ENCODE measurements at places on chromosomes 5 and 9.

DNA sequence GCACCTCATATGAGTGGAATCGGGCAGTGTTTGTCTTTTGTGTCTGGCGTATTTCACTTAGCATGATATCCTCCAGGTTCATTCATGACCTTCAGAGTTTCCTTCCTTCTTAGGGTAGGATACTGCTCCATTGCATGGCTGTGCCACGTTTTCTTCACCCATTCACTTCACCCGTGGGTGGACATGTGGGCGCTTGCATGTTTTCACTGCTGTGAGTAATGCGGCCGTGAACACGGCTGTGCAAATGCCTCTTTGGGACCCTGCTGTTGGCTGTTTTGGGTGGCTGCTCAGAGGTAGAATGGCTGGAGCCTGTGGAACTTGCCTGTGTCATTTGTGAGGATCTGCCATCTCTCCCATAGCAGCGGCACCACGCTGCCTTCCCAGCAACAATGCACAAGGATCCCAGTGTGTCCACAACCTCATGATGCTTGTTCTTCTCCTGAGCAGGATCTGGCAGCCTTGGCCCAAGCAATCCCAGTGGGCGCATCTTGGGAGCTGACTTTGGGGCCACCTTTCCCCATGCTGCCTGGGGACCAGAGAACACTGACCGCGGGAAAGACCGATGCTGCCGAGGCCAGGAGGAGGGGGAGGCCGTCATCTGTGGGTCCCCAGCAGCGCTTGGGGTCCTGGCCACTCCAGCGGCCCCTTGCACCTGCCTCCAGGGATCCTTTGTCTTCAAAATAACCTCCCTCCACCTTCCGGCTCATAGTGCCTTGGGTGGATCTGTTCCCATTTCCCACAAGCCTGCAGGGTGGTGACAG is 2.3 kb upstream of the SCGB3A1 start:
- no peaks in the 10 kb centered on the region for H3K36me3 ChIP-seq
- peaks cover 40% of the 10 kb centered on the region for H3K27me3 ChIP-seq
- no peak overlapping the region for H3K4me3 ChIP-seq
- H3K4me1 ChIP-seq = peaks cover 1% of the 10 kb centered on the region
- no peak overlapping the region for H3K27ac ChIP-seq

DNA sequence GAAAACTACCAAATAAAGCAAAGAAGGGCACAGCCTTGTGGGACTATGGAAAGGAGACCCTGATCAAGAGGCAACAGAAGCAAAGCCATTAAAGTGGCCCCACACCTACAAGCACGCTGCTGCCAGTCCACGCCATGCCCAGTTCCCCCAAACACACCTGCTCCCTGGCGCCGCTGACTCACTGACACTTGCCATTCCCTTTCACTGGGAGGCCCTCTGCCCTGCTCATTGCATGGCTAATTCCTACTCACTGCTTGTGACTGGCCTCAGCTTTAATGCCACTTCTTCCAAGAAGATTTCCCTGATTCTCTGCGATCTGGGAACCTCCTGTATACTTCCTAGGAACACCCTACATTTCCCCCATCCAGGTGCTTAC is 71.2 kb upstream of the TAF1L start:
- no peak overlapping the region for H3K4me3 ChIP-seq
- no peak overlapping the region for H3K27ac ChIP-seq
- H3K27me3 ChIP-seq = peaks cover 24% of the 10 kb centered on the region
- H3K4me1 ChIP-seq = no peaks in the 10 kb centered on the region

DNA sequence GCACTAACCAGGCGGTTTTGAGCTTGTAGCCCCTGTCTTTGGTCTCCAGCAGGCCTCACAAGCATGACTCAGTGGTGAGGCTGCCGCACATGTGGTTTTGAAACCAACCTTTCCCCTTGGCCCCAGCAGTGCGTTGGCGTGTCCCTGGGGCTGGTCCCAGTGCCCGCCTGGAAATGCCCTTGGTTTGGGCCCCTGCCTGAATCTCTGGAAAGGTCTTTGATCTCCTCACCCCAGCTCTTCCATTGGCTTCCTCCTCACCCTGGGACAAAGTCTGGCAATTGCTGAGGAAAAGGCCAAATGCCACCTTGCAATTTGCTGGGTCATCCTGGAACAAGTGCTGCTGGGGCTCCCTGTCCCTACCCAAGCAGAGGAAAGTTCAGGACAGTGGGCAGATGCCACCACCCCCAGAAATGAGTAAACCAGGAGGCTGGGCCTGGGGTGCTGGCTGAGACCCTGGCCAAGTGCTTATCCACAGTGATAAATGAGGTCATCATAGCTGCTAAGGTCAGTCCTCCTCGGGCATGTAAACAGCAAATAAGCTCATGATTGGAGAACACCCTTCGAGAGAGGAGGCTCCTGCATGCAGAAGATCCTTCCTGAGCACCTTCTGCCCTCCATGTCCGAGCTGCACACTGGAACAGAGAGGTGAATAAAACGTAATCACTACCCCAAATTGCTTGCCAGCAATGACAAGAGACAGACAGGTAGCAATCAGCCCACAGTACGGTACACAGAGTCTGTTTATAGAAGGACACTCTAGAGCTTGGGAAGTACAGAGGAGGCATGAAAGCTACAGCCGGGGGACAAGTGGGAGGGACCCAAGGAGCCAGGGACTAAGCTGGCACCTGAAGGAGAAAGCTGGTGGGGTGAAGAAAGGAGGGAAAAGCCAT is 98.9 kb upstream of the CPEB4 start:
- peak overlapping the region; percentile 63 for H3K27ac ChIP-seq
- no peak for DNase-seq
- no peaks in the 10 kb centered on the region for H3K36me3 ChIP-seq
- no peak overlapping the region for H3K4me3 ChIP-seq

- DNase-seq = no peak
- peaks cover 2% of the 10 kb centered on the region for H3K4me1 ChIP-seq
- no peak overlapping the region for H3K27ac ChIP-seq
- no peak overlapping the region for H3K4me3 ChIP-seq
- peaks cover 15% of the 10 kb centered on the region for H3K27me3 ChIP-seq
Measured at GRCh38 chr9:79383096-79383495, 188.7 kb upstream of the TLE4 start.

DNA sequence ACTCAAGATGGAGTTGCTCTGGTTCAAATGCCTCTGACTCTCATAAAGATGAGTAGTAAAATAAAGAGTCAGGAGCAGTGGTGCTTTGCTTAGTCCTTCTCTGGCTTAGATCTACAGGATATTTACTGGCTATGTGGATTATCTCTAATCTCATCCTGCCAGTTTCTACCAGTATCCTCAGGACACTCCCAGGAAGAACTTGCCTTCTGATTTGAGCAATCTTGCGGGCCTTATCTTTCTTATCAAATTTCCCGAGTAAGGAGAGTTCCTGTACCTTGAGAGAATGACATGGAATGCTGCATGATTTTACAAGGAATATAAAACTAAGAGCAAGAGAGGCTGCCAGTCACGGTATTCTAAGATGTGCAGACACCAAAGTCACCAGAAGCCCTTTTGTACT is 364.0 kb downstream of the ARHGEF28 start:
- no peak for DNase-seq
- H3K4me1 ChIP-seq = peaks cover 10% of the 10 kb centered on the region

Data from progenitor cell of endocrine pancreas (in vitro differentiated cells).